WTC11 (cell line): ENCODE measurements at places on chromosomes 13 and 19.

DNA sequence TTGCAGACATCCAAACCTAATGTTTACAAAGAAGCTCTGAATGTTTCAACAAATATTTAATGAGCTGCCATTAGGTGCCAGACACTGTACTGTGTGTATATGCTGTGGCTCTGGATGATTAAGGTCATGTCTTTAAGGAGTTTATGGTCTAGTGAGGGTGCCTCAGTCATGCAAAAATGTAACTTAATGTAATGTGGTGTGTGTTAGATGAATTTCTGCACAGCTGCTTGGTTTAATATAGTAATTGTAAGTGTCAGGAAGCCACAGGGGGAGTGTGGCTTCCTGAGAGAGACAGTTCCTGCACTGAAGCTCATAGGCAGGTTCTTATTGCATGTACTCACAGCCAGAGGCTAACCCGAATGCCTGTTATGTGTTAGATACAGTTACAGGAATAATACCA is 43.3 kb downstream of the SPATA13 start:
- no peaks in the 10 kb centered on the region for H3K27me3 ChIP-seq
- no peak for DNase-seq
- H3K27ac ChIP-seq: no peak overlapping the region
- no peak overlapping the region for H3K4me3 ChIP-seq
- H3K36me3 ChIP-seq: no peaks in the 10 kb centered on the region

DNA sequence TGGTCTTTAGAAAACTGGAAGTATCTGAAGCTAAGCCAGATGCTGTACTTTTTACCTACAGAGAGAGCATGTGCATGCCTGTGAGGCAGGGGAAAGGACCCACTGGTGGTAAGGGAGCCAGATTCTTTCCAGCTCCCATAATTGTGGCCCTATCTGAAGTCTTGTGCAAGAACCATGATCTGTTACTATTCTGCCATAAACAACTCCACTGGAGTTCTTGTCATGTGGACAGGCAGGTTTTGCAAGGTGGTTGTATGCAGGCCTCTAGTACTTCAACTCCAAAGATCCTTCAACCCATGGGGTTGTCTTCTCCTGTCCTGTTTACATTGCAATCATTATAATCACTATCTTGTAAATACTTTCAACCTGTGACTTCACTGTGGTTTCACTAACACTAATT is 14.1 kb downstream of the PROSER1 start:
- H3K27ac ChIP-seq: peak overlapping the region; percentile 99
- H3K4me1 ChIP-seq: peaks cover 63% of the 10 kb centered on the region
- no peaks in the 10 kb centered on the region for H3K27me3 ChIP-seq
- peak overlapping the region; percentile 32 for H3K4me3 ChIP-seq

GRCh38 chr19:43504426-43505185 is at the start of gene PHLDB3:
TSS of gene PHLDB3 (minus strand) at chr19:43504746. CDS start at chr19:43504118, 628 bp downstream.
- H3K4me1 ChIP-seq: peaks cover 21% of the 10 kb centered on the region
- H3K27me3 ChIP-seq: peaks cover 38% of the 10 kb centered on the region
- H3K36me3 ChIP-seq: peaks cover 2% of the 10 kb centered on the region; the same call in 1 of the 2 replicates
- DNase-seq: peak; percentile 44
- peak within 1 kb of the TSS; percentile 91 for H3K4me3 ChIP-seq

- H3K27ac ChIP-seq: peak overlapping the region; percentile 88
- H3K36me3 ChIP-seq: peaks cover 25% of the 10 kb centered on the region
- peaks cover 3% of the 10 kb centered on the region; the same call in 1 of the 2 replicates for H3K27me3 ChIP-seq
Observed at GRCh38 chr19:20660473-20661140, 764 bp downstream of the ZNF626 start.

- no peaks in the 10 kb centered on the region for H3K27me3 ChIP-seq
- H3K4me1 ChIP-seq: peaks cover 6% of the 10 kb centered on the region
- no peaks in the 10 kb centered on the region; the same call in 1 of the 2 replicates for H3K36me3 ChIP-seq
- no peak overlapping the region for H3K27ac ChIP-seq
Observed at GRCh38 chr13:72970301-72970880, 88.4 kb upstream of the KLF5 start.

- H3K4me1 ChIP-seq: no peaks in the 10 kb centered on the region
Observed at GRCh38 chr13:89610331-89610730, 1737.2 kb upstream of the MIR17HG start.

- H3K36me3 ChIP-seq: no peaks in the 10 kb centered on the region; the same call in 1 of the 2 replicates
- no peak overlapping the region for H3K27ac ChIP-seq
- H3K4me3 ChIP-seq: no peak overlapping the region
Observed at GRCh38 chr19:5000120-5000611, 31.3 kb downstream of the KDM4B start.

DNA sequence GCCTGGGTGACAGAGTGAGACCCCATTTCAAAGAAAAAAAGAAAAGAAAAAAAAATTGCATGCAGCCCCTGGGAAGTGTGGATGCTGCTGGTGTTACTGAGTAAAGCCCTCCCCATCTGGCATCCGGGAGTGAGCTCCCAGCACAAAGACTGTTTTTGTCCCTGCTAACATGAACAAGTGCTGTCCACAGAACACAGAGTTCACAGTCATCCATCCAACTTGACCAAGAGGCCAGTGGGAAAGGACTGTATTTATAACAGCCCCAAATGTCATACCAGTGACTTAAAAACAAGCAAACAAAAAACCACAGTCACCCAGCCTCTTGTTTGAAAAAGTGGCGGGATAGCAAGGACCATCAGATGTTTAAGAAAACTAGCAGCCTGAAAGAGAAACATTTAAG is 10.8 kb downstream of the FBXO17 start:
- peaks cover 9% of the 10 kb centered on the region for H3K4me1 ChIP-seq
- H3K4me3 ChIP-seq: no peak overlapping the region
- peaks cover 18% of the 10 kb centered on the region; the same call in 1 of the 2 replicates for H3K36me3 ChIP-seq
- H3K27ac ChIP-seq: no peak overlapping the region; the same call in 1 of the 2 replicates
- H3K27me3 ChIP-seq: no peaks in the 10 kb centered on the region
- DNase-seq: no peak

DNA sequence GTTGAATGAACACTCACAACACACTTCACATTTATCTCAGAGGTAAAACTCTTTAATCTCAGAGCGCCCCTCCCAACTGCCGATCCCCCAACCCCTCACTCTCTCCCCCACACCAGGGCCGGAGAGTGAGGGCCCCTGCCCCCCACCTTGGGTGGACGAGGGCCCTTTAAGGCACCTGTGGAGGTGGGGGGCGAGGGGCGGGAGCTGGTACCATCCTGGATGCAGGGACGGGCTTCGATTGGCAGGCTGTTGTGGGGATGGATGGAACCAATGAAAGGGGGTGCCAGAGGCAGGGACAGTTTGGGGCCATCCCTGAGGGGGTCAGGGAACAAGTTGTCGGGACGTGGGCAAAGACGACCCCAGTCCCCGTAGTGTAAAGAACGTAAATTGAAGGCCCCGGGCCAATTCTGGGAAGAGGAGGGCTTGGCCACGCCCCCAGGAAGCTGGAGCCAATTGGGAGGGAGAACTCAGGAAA is 1.7 kb upstream of the PNKP start:
- H3K36me3 ChIP-seq: peaks cover 12% of the 10 kb centered on the region
- no peaks in the 10 kb centered on the region for H3K27me3 ChIP-seq

DNA sequence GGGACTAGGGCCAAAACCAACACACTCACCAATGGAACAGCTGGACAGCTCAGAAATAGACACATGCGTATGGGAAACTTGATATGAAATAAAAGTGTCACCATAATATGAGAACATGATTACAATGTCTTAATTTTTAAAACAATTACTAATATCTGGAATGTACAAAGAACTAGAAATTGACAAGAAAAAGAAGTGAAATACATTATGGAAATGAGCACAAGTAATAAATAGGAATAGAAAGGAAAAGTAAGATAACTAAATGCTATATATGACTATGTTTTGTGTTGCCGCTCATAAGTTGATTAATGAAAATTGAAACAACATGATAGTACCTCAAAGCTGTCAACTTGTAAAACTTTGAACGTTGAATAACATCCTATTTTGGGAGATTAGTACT is 801.1 kb downstream of the SLITRK5 start:
- no peak overlapping the region for H3K4me3 ChIP-seq
- peaks cover 4% of the 10 kb centered on the region for H3K36me3 ChIP-seq
- H3K4me1 ChIP-seq: peaks cover 15% of the 10 kb centered on the region
- H3K27ac ChIP-seq: no peak overlapping the region
- DNase-seq: no peak
- H3K27me3 ChIP-seq: no peaks in the 10 kb centered on the region

GRCh38 chr13:30382836-30383525 is 39.3 kb upstream of the UBE2L5 start:
- no peak for DNase-seq
- no peaks in the 10 kb centered on the region for H3K36me3 ChIP-seq
- no peak overlapping the region for H3K27ac ChIP-seq
- H3K4me1 ChIP-seq: peaks cover 7% of the 10 kb centered on the region

GRCh38 chr13:105979131-105980011 is 556.1 kb downstream of the EFNB2 start:
- H3K4me1 ChIP-seq: peaks cover 11% of the 10 kb centered on the region; the same call in 1 of the 2 replicates
- H3K4me3 ChIP-seq: no peak overlapping the region
- no peaks in the 10 kb centered on the region; the same call in 1 of the 2 replicates for H3K27me3 ChIP-seq
- H3K27ac ChIP-seq: no peak overlapping the region
- peaks cover 9% of the 10 kb centered on the region; the same call in 1 of the 2 replicates for H3K36me3 ChIP-seq
- no peak for DNase-seq

GRCh38 chr13:40371531-40372125 is 294.8 kb downstream of the FOXO1 start:
- H3K27me3 ChIP-seq: no peaks in the 10 kb centered on the region
- peaks cover 2% of the 10 kb centered on the region; the same call in 1 of the 2 replicates for H3K4me1 ChIP-seq
- no peak for DNase-seq
- no peaks in the 10 kb centered on the region for H3K36me3 ChIP-seq
- no peak overlapping the region for H3K27ac ChIP-seq

GRCh38 chr19:18853755-18854427 is 22.1 kb downstream of the UPF1 start:
- no peaks in the 10 kb centered on the region for H3K27me3 ChIP-seq
- no peak for DNase-seq
- H3K4me3 ChIP-seq: no peak overlapping the region

GRCh38 chr19:10510301-10510802 is 6.9 kb downstream of the S1PR5 start:
- peak; percentile 88 for DNase-seq
- peaks cover 11% of the 10 kb centered on the region for H3K4me1 ChIP-seq
- H3K36me3 ChIP-seq: peaks cover 8% of the 10 kb centered on the region; the same call in 1 of the 2 replicates

DNA sequence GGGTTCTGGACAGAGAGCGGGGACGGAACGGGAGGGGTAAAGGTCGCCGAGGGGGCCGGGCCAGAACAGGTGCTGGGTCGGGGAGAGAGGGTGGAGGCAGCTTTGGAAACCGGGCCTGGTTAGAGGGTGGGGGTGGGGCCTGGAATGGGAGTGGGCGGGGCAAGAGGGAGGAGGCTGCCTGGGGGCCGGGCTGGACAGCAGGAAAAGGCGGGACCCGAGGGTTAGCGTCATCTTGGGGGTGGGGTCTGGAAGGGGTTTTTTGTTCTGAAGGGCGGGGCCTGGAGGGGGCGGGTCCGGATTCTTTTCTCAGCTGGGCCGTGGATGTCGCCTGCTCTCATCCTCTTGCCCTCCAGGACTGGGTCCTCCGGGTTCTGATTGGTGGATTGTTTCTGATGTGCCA is 4.3 kb upstream of the ZNF813 start:
- H3K4me3 ChIP-seq: peak overlapping the region; percentile 68
- peaks cover 8% of the 10 kb centered on the region for H3K27me3 ChIP-seq
- peak; percentile 95 for DNase-seq
- peaks cover 6% of the 10 kb centered on the region for H3K36me3 ChIP-seq

DNA sequence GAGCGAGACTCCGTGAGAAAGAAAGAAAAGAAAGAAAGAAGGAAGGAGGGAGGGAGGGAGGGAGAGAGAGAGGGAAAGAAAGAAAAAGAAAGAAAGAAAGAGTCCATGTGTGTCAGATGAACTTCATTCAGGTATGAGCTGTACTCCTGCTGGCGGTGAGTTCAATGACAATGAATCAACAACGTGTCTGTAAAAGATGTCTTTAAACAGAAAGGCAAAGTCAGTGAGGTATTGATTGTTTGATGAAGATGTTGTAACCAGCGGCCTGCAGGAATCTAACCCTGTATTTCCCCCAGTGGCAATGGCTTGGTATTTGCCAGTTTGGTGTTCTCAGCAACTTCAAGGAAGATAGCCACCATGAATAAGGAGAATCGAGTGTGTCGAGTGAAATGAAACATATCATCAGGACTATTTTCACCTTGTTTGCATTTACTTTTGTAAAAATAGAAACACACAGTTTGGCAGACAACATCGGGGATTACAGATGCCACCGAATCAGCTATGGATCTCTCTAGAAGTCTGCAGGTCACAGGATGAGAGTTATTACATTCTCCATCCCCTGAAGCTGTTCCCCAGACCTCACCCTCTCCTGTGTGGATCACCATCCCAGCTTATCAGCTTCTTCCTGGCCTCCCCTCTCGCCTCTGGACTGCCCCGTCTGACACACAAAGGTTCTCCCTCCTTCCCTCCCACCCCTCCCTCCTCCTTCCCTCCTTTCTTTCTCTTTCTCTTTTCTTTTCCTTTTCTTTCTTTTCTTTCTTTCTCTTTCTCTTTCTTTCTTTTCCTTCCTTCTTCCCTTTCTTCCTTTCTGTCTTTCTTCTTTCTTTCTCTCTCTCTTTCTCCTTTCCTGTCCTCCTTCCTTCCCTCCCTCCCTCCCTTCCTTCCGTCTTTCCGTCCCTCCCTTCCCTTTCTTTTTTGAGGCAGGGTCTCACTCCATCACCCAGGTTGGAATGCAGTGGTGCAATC is 8.2 kb upstream of the SBK3 start:
- H3K27me3 ChIP-seq: peaks cover 9% of the 10 kb centered on the region
- H3K4me1 ChIP-seq: peaks cover 33% of the 10 kb centered on the region
- DNase-seq: no peak
- H3K4me3 ChIP-seq: peak overlapping the region; percentile 26; the same call in 1 of the 2 replicates

DNA sequence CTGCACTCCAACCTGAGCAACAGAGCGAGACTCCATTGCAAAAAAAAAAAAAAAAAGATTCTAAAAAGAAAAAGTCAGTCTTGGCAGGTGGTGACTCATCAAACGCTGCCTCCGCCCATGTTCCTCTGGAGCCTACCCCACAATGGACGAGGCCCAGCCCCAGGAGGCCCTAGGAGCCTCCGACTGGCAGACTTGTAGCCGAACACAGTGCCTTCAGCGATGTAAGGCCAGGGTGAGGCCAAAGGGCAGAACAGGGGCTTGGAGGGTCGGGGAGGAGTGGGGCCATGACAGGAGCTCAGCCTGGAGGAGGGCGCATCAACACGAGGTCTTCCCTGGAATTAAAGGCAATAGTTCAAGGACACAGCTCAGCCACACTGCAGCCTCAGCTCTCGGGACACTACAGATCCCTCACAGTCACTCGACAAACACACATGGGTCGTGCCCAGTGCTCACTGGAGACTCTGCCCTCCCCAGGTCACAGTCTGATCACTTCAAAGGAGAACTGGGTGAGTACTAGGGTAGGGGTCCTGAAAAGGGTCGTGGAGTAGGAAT is 5.1 kb downstream of the USE1 start:
- peaks cover 2% of the 10 kb centered on the region; the same call in 1 of the 2 replicates for H3K27me3 ChIP-seq
- H3K4me3 ChIP-seq: no peak overlapping the region
- H3K36me3 ChIP-seq: peaks cover 17% of the 10 kb centered on the region
- peaks cover 5% of the 10 kb centered on the region for H3K4me1 ChIP-seq
- DNase-seq: no peak

- no peak for DNase-seq
- H3K4me3 ChIP-seq: no peak overlapping the region
- H3K4me1 ChIP-seq: peaks cover 11% of the 10 kb centered on the region
- peaks cover 28% of the 10 kb centered on the region for H3K36me3 ChIP-seq
Observed at GRCh38 chr13:45133396-45134118, 13.2 kb downstream of the GTF2F2 start.

- H3K4me3 ChIP-seq: no peak overlapping the region
- H3K27me3 ChIP-seq: no peaks in the 10 kb centered on the region
- H3K27ac ChIP-seq: peak overlapping the region; percentile 80
- no peak for DNase-seq
- peaks cover 10% of the 10 kb centered on the region for H3K36me3 ChIP-seq
Observed at GRCh38 chr13:111177081-111177711, 62.1 kb downstream of the ARHGEF7 start.

GRCh38 chr19:50025794-50026549 is at the start of gene ZNF473:
TSS of gene ZNF473 (plus strand) at chr19:50026005. CDS start at chr19:50031083, 5,078 bp downstream.
- H3K36me3 ChIP-seq: peaks cover 13% of the 10 kb centered on the region
- peak within 1 kb of the TSS; percentile 95 for H3K4me3 ChIP-seq
- DNase-seq: peak; percentile 91
- H3K4me1 ChIP-seq: peaks cover 18% of the 10 kb centered on the region
- H3K27me3 ChIP-seq: peaks cover 3% of the 10 kb centered on the region; the same call in 1 of the 2 replicates
